Retina (tissue), 1 donor: ENCODE measurements at places on chromosomes 7 and 10.

DNA sequence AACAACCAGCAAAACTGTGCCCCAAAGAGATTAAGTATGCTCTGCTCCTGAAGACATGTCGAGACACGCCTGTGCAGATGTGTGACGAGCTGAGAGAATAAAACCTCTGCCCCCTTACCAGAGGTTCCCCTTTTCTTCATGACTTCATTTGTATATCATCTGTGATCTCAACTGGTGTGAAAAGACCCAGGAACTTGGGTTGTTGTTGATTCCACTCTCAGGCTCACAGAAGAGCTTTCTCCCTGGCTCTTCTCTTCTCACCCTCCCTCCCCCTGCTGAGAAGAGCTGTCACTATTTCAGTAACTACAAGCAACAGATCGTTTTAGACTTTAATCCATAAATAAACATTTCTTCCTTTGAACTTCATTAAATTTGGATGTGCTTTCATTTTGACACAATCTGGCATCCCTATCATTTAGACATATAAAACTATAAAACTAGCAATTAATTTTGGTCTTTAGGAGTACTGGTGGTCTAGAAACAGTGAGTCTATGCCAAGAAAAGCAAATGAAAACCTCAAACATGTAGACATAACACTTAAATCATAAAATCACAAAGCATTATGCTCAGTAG lies 179.3 kb upstream of the FZD8 start:
- no peak for DNase-seq

- no peak for DNase-seq
Measured at GRCh38 chr10:3987143-3987974, 202.3 kb upstream of the KLF6 start.

GRCh38 chr7:95501261-95501832 lies 15.6 kb downstream of the ASB4 start:
- no peak for DNase-seq

GRCh38 chr10:109895095-109895818 lies 28.1 kb downstream of the XPNPEP1 start:
- no peak for DNase-seq

- peak; percentile 67 for DNase-seq
Measured at GRCh38 chr7:1666317-1666822, 3.7 kb upstream of the ELFN1 start.

DNA sequence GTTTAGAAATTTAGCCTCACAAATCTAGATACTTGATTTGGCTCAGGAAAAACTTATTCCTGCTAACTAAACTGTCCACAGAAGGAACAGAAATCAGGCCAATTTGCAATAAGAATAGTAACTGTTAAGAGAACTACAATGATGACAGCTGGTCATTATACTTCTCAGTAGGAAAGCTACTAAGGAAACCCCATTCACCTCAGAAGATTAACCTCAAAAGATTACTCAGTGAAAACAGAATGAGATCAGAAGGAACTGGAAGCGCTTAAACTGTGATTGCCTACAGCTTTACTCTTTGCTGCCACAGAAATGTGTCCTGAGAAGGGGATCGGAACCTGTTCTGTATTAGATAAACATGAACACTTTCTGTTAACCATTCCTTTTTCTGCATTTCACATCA lies 24.3 kb upstream of the DNAJB12 start:
- no peak for DNase-seq

- DNase-seq = no peak
Measured at GRCh38 chr7:77360104-77360503, 56.0 kb downstream of the GSAP start.

DNA sequence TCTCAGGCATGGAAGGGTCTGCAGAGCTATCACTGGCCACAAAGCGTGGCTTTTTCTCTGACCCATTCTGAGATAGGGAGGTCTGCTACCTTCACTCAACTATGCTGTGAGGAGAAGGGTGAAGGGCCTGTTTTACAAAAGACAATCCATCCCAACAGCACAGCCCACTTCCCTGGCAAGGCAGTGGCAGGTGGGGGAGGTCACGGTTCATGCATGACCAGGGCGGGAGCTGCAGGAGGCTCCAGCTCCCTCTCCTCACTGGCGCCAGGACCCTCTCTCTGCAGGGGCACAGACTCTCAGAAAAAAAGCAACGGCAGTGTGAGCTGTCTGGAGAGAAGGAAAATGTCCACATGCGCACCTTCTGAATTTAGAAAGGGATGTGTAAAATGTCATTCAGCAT lies 28.5 kb downstream of the GRB10 start:
- no peak for DNase-seq

DNA sequence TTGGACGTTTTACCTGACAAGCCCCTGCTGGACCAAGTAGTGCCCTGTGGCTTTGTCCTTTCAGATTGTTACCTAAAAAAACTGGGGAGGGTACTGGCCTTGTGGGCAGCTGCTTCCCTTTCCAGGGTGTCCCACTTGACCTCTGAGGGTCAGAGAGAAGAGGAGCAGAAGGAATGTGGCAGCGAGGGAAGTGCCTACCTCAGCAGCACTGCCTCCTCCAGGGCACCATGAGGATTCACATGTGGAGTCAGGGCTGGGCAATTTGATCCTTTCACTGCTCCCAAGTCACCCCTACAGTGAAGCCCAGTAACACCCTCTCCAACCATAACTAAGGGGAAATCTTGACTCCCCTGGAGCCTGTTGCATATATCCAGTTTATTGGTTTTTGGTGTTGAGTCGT lies 64.6 kb downstream of the ITGB1 start:
- no peak for DNase-seq

GRCh38 chr10:91907914-91908336 lies 1.4 kb downstream of the FGFBP3 start:
- no peak for DNase-seq
